T-helper 9 cell (primary cell): ENCODE measurements at places on chromosomes 4 and X.

- DNase-seq = no peak
Measured at GRCh38 chr4:9867751-9868425, 86.5 kb downstream of the DRD5 start.

DNA sequence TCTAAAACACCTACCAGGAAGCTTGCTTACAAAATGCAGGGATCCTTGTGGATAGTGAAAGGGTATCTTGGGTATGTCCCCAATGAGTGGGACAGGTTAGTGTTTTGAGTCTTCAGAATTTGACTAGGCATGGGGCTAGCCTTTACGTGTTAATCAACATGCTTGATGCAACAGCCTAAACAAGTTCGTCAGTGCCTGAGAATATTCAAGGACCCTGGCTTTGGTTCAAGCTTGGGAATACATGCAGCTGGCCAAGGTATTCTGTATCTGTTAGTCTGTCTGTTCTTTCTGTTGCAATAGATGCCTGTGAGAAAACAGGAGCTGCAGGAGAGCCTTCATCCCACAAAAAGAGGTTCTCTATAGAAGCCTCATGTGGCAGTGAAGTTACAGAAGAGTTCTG lies 149.5 kb downstream of the CCNG2 start:
- DNase-seq = no peak

- no peak for DNase-seq
Measured at GRCh38 chrX:149124526-149125108, 380.5 kb downstream of the IDS start.

GRCh38 chr4:184448821-184449220 lies 25.5 kb downstream of the IRF2 start:
- DNase-seq = no peak

DNA sequence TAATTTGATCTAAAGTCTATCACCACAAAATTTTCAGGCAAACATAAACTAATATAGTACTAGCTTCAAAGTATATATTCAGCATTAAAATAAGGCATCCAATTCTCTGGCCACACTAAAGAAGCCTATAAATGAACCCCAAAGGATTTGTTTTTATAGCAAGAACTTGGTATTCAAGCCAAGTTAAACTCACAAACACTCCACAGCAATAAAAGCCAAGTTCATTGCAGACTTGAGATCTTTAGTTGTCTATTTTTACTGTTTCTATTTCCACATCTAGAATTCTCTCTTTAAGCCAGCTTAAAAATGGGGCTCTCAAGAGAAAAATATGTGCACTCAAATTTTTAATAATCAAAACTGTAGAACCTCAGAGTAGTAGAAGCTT lies 51.1 kb downstream of the WDFY3 start:
- no peak for DNase-seq

- DNase-seq = no peak
Measured at GRCh38 chr4:112927544-112927943, 121.9 kb upstream of the ANK2 start.

DNA sequence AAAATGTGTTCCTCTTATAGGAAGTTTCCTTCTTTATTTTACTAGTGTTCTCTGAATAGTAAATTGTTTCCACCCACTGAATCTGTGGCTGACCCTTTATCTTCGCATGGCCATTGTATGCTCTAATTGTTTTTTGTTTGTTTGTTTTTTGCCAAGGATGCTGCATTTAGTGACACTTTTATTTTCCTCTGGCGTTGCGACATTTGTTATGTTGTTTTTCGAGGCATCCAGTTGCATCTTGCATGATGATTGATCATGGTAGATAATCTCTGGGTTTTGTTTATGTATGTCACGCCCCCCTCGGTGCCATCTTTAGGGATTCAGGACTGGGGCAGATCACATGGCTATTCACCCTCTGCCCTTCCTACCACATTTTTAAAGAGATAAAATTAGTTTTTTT lies 2.2 kb downstream of the NMU start:
- DNase-seq = no peak

DNA sequence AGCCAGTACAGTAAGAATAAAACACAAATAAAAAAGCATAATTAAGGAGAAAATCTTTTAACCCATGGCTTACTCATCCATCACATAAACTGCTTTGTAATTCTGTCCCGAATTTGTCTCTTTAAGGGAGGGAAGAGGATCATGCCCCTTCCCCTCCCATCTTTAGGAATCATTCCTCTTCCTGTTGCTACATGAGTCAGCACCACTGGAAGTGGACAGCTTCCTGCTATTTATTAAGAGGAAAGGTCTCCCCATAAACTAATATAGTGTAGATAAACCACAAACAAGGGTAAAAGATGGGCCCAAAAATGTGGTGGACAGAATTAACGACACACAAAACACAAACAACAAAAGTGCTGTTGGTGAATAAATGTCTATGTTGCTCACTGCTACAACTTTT lies 75.8 kb downstream of the PPP3CA start:
- DNase-seq = no peak

DNA sequence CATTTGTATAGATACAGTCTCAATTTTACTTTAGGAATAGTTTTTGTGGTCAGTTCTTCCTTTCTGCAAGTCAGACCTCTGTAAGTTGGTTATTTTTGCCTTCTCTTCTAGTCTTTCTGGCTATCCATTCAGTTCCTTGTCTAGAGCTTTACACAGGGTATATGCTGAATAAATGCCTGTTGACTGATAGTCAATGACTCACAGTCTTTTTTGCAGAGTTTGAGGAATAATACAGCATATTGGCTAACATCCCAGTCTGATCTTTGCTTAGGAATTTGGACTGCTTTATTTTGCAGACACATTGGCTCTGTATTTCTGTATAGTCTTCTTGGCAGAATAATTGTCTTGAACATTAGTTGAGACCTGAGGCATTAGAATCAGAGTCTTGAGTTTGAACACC lies 132.4 kb downstream of the MAGEC1 start:
- no peak for DNase-seq

GRCh38 chr4:159401791-159402380 lies 299.0 kb downstream of the RAPGEF2 start:
- DNase-seq = no peak

DNA sequence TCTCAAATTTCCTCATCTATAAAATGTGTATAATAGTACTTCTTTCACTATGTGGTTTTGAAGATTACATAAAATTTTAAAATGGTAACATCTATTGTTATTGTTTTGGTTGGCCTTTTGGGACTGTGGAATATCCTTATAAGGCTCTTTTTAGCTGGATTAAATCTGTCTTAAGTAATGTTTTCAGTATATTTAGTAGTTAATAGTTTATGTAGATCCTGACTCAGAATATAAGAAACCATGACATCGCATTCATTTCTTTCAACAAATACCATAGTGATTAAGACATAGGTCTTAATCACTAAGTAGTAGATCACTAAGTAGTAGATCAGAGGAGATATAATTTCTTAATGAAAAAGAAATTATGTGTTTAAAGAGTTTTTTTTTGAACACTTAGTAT lies 48.5 kb downstream of the MRPL1 start:
- DNase-seq = no peak

- DNase-seq = no peak
Measured at GRCh38 chr4:40192114-40193015, 4.5 kb upstream of the RHOH start.

- DNase-seq = no peak
Measured at GRCh38 chr4:185651137-185651677, 115.9 kb upstream of the PDLIM3 start.

GRCh38 chr4:140100771-140101170 lies 53.2 kb downstream of the MAML3 start:
- no peak for DNase-seq

DNA sequence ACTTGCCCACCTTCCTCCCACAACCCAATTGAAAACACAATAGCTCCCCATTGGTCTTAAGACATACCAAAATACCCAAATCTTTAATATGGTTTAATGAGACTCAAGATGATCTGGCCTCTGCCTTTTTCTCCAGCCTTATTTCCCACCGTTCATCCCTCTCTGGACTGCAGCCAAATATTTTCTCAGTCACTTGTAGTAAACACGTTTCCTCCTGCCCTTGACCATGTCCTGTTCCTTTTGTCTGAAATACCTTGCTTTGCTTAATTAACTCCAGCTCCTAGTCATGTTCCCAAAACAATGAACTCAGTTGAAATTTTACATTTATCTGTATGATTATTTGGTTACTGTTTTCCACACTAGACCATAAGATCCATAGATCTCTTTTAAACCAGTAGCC lies 8.4 kb upstream of the NUP54 start:
- DNase-seq = no peak

- DNase-seq = no peak
Measured at GRCh38 chr4:158758142-158758541, 10.7 kb upstream of the FNIP2 start.

DNA sequence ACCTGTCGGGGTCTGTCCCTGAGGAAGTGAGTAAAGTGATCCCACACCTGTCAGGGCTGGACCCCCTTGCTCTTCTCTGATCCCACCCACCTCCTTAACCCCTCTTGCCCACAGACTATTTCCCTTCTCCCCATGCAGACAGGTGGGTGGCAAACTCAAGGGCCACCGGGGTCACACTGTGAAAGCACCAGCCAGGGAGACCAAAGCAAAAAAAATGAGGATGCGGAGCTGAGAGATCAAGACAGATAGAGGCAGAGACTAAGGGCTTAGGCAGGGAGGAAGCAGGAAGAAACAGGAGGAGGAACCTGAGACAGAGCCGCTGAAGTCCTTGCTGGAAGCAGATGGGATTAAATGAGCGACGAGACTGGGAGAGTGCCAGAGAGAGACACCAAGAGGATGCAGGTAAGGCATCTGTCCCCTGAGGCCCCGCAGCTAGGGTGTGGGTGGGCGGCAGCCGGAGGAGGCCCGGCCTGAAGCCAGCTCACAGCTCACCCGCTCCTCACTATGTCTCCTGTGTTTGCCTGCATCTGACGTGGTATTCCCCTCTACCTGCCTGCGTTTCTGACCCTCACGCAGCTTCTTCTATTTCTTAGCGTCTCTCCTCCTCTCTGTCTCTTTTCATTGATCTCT lies 7.2 kb downstream of the TIMM17B start:
- no peak for DNase-seq

DNA sequence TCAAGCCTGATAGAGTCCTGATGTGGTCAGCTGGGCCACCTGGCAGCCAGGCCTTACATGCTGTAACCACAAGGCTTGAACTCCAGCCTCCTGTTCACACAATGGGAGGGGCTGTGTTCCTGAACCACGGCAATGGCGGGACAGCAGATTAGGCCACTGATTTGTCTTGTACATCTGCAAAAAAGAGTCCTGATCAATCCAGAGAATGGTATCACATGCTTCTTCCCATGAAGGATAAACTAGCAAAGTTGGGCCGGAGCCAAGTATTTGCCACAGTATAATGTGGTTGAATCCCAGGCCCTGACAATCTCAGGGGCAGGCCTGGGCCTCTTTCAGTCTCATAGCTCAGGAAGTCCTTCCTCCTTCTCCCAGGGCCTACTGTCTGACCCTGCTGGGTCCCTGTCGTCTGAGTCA lies 2182.5 kb upstream of the AGA start:
- DNase-seq = no peak

DNA sequence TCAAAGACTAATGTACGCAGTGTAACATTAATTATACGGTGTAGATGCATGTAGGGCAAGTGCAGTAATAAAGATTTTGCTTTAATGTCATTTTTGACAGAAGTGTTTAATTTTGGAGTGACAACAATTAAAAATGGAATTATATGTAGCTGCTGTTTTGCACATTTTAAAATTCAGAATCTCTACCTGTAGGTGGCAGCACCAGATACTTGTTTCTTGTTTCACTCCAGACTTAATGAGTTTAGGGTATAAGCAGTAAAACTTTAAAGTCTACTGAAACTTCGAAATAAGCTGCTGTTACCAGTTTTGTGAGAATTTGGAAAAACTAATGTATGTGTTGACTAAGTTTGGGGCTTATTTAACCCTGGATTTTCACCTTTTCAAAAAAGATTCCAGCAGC lies 144.9 kb downstream of the POLA1 start:
- DNase-seq = no peak

GRCh38 chr4:183722731-183723560 lies 63.9 kb downstream of the TRAPPC11 start:
- DNase-seq = peak; percentile 12

DNA sequence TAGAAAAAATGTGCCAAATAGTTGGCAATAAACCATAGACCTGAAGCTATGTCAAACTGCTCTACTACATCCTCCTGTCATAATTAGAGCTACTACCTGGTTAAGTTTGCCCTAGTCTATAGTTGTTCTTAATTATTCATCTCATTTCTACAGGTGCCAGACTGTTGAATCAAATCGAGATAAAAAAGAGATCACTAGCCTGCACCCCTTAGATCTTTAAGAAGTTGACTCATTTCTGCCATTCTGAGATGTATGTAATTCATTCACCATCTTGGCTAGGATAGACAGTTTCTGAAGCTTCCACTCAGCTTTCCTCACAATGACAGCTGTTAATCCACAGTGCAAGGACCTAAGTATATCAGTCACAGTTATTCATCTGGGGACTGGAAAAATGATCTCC lies 452.1 kb upstream of the BOD1L1 start:
- DNase-seq = no peak

DNA sequence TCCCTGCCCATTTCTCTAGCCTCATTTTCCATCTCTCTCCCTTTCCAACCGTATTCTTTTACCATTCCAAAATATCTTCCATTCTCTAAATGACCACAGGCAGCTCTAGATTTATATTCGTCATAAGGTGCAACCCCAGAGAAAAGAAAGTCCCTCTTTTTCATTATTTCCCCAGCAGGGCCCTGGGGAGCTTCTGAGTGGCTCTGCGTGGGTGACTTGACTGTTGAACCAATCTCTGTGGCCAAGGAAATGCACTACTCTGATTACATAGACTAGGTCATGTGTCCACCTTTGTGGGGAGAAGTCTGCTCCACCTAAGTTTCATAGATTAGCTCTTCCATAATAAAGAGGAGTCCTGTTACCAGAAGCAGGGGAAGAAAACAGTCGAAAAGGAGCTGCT lies 51.4 kb downstream of the ATOH1 start:
- no peak for DNase-seq

DNA sequence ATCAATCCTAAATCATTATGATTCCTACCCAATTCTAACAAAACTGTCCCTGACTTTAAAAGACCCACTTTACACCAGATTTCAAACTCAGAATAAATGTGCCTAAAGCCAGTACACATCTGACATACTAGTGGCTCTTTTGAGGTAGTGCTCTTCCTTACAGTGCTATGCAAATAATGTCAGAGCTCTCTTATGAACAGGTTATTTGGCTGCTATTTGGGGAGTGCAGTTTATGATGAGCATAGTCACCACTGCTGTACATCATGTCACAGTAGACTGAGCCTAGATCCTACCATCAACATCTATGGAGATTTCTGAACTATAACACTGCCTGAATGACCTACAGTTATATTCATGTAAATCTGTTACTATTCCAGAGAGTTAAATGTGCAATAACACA lies 50.4 kb upstream of the PAGE5 start:
- no peak for DNase-seq

- DNase-seq = no peak
Measured at GRCh38 chr4:10184041-10184440, 67.4 kb upstream of the WDR1 start.
